Stimulated activated CD4-positive, alpha-beta T cell treated with anti-CD3 and anti-CD28 coated beads, Interleukin-1b, Interleukin-23, amount 100 ng/mL, for 1 hour (primary cell): ENCODE measurements at places on chromosomes 6 and 20.

GRCh38 chr6:26415791-26416190, 13.7 kb downstream of the BTN3A1 start:
- no peak for DNase-seq

DNA sequence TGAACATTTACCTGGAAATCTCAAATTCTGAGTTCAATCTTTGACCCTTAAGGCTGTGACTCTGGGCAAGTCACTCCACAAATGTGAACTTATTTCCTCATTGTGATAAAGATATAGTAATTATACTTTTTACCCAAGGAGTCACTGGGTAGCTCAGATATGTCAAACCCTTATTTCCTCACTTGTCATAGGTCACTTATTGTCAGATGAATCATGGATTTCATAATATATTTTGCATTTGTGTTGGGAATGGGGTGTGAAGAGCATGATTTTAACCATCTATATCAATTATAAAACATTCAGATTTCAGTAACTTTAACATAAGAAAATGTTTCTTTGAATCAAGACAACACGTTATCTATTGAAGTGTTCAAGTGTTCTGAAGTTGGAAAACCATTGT, 3.7 kb upstream of the CARMIL1 start:
- DNase-seq = no peak

GRCh38 chr20:41142245-41142644, 4.9 kb downstream of the PLCG1 start:
- no peak for DNase-seq

GRCh38 chr20:5614506-5614905, 135.7 kb upstream of the SHLD1 start:
- DNase-seq = no peak

GRCh38 chr6:136611746-136612145, 61.5 kb upstream of the MAP7 start:
- DNase-seq = no peak
